ENCODE measurements at places on chromosomes 2 and 18. TPM values are rescaled to one million over a fixed set of nuclear protein-coding genes. Genes with fewer than 3 reads are reported as not detected.

GRCh38 chr2:3046170-3046865 lies 331.3 kb downstream of the EIPR1 start:
- no peaks in the 10 kb centered on the region for H3K36me3 ChIP-seq
- H3K27me3 ChIP-seq, result no peaks in the 10 kb centered on the region
- no peaks in the 10 kb centered on the region for H3K4me1 ChIP-seq
- no peak for DNase-seq
- no peak overlapping the region for H3K27ac ChIP-seq
- H3K4me3 ChIP-seq, result no peak overlapping the region

Gene KLHL41
- total RNA-seq, result 0.67 TPM

Gene CLK1
- 119 TPM for total RNA-seq

Gene ZNF396
- 2.4 TPM for total RNA-seq

Gene WDR43
- 98.2 TPM for total RNA-seq

- no peaks in the 10 kb centered on the region for H3K4me1 ChIP-seq
- no peak for DNase-seq
- no peaks in the 10 kb centered on the region for H3K27me3 ChIP-seq
- H3K36me3 ChIP-seq, result no peaks in the 10 kb centered on the region
- no peak overlapping the region for H3K27ac ChIP-seq
Measured at GRCh38 chr2:180676520-180677025, 303.8 kb upstream of the UBE2E3 start.

DNA sequence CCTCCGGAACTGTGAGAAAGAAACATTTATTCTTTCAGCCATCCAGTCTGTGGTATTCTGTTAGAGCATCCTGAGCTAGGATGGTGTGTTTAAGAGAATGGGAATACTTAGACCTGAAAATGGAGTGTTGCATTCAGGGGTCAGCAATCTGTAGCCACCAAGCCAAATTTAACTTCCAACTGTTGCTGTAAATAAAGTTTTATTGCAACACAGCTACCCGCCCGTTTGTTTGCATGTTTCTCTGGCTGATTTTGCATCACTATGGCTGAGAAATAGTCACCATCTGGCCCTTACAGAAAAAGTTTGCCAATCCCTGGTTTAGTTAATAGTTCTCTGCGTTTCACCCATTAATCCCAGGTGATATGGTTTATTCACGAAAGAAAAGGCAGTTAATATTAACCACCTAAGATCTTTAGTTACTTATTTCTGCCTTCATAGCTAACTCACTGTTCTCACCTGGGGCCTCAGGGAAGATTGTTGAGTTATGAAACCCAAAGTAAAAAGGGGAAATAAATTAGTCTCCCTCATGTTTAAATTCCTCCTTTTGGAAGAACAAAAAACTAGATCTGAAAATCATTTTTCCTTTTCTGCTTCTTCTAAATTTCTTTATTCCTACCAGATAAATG lies 9.5 kb upstream of the CYS1 start:
- H3K36me3 ChIP-seq, result no peaks in the 10 kb centered on the region
- no peak for DNase-seq
- no peak overlapping the region for H3K27ac ChIP-seq
- H3K27me3 ChIP-seq, result no peaks in the 10 kb centered on the region

Gene HIBCH
- 38.8 TPM for total RNA-seq

DNA sequence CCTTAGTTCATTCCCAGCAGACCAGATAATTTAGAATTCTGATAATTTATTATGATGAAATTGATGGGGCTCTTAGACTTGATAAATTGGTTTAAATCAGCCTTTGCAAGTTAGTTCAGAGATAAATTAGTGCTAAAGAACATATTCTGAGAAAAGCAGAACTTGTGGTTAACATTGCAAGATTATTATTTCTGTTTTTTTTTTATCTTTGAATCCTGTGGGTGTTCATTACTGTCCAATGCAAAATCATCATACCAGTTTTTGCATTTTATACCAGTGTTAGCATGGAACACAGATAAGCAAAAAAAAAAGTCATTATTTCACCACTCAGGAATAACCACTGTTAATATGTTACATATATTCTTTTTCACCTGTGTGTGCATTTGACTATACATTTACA lies 9.1 kb downstream of the SEPTIN2 start:
- no peaks in the 10 kb centered on the region for H3K4me1 ChIP-seq
- DNase-seq, result no peak
- H3K27me3 ChIP-seq, result no peaks in the 10 kb centered on the region
- H3K4me3 ChIP-seq, result no peak overlapping the region
- no peak overlapping the region for H3K27ac ChIP-seq

- no peaks in the 10 kb centered on the region for H3K4me1 ChIP-seq
- no peak for DNase-seq
- H3K36me3 ChIP-seq, result no peaks in the 10 kb centered on the region
- no peak overlapping the region for H3K4me3 ChIP-seq
- no peaks in the 10 kb centered on the region for H3K27me3 ChIP-seq
- H3K27ac ChIP-seq, result no peak overlapping the region
Measured at GRCh38 chr2:961786-962185, 11.1 kb downstream of the SNTG2 start.

- H3K4me3 ChIP-seq, result no peak overlapping the region
- no peaks in the 10 kb centered on the region for H3K27me3 ChIP-seq
- no peak overlapping the region for H3K27ac ChIP-seq
- H3K36me3 ChIP-seq, result no peaks in the 10 kb centered on the region
Measured at GRCh38 chr18:55541571-55541970, 46.4 kb downstream of the TCF4 start.

- H3K27me3 ChIP-seq, result no peaks in the 10 kb centered on the region
- no peak overlapping the region for H3K4me3 ChIP-seq
- no peaks in the 10 kb centered on the region for H3K36me3 ChIP-seq
Measured at GRCh38 chr2:68663371-68664156, 20.2 kb downstream of the PROKR1 start.

Gene GAL3ST2
- total RNA-seq, result 0.80 TPM

DNA sequence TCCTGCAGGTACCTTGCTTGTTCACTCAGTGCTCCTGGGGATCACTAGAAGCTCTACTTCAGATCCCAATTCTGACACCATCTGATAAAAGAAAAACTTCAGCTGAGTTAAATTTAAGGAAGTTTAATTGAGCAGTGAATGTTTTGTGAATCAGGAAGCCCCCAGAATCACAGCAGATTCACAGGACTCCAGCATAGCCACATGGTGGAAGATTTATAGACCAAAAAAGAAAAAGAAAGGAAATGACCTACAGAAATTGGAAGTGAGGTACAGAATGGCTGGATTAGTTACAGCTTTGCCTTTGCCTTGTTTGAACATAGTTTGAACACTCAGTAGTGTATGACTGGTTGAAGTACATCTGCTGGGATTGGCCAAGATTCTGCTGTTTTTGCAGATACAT lies 182.7 kb upstream of the SCN7A start:
- no peak overlapping the region for H3K4me3 ChIP-seq
- no peaks in the 10 kb centered on the region for H3K27me3 ChIP-seq
- no peaks in the 10 kb centered on the region for H3K36me3 ChIP-seq
- DNase-seq, result no peak
- H3K4me1 ChIP-seq, result no peaks in the 10 kb centered on the region
- H3K27ac ChIP-seq, result no peak overlapping the region

Measured in Peyer's patch (tissue), 4 donors.